ENCODE measurements at places on chromosomes 3 and 15.

- no peak for DNase-seq
These were observed 39.5 kb upstream of the GOLGA6B start for GRCh38 chr15:72614810-72615532.

DNA sequence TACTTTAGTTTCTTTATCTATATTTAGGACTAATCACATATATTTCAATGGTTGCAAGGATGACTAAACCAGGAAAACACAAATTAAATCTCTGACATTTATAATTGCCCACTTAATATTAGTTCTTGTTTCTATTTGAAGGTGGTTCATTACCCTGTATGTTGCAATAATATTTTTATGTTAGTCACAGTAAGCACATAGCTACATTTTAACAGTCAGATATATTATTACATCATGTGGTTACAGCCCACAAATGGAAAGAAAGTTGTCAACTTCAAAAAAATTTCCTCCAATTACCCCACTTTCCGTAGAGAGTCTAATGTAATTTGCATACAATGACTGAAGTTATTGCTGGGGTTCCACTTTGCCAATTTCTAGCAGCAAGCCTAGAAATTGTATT lies 114.6 kb downstream of the TUSC7 start:
- no peak for DNase-seq

DNA sequence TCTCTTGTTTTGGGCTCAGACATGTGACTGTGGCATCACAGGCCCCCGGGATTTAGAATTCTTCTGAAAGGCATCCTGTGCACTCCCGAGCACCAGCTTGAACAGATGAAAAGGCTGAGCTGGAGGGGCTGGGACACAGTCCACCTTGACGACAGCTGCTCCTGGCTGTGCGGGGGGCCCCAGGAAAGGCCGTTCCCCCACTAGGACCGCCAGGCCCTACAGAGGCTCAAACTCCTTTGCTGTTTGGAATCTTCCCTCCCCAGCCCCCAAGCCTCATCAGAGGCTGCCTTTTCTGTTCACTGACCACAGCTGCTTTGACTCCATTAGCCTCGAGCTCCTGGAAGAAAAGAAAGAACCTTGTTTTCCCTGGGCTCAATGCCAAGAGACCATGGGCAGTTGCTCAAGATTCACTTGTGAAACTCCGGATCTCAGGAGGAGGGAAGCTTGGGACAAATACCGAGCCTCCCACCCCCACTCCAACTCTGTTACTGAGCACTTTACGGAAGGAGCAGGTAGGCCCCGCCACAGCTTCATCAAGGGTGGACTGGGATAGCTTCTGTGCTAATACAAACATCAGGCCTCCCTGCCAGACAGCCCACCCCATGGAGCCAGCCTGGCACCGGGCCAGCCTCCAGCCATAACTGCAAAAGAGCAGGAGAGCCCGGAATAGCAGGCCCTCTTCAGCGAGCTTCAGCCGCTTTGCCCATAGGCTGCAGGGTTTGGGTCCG lies 15.7 kb downstream of the CIDEC start:
- DNase-seq, result peak; percentile 82

- no peak for DNase-seq
These were observed 33.6 kb downstream of the MOBP start for GRCh38 chr3:39501059-39501458.

DNA sequence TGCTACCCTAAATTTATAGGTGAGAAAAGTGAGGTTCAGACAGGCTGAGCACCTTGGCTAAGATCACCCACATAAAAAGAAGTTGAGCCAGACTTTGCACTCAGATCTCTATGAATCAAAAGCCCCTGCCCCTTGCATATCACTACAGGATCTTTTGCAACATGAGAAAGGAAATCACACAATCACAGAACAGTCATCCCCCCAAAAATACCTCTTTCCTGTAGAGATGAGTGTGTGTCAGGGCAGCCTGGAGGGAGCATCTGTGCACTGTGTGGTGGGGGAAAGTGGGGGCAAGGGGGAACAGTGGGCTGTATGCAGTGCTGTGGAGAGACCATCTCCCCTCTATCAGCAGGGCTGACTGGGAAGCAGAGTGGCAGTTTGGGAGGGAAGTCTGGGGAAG lies 46.6 kb downstream of the EPHB3 start:
- DNase-seq, result no peak

GRCh38 chr3:44416031-44417030 lies 61.1 kb downstream of the ZNF445 start:
- DNase-seq, result no peak

DNA sequence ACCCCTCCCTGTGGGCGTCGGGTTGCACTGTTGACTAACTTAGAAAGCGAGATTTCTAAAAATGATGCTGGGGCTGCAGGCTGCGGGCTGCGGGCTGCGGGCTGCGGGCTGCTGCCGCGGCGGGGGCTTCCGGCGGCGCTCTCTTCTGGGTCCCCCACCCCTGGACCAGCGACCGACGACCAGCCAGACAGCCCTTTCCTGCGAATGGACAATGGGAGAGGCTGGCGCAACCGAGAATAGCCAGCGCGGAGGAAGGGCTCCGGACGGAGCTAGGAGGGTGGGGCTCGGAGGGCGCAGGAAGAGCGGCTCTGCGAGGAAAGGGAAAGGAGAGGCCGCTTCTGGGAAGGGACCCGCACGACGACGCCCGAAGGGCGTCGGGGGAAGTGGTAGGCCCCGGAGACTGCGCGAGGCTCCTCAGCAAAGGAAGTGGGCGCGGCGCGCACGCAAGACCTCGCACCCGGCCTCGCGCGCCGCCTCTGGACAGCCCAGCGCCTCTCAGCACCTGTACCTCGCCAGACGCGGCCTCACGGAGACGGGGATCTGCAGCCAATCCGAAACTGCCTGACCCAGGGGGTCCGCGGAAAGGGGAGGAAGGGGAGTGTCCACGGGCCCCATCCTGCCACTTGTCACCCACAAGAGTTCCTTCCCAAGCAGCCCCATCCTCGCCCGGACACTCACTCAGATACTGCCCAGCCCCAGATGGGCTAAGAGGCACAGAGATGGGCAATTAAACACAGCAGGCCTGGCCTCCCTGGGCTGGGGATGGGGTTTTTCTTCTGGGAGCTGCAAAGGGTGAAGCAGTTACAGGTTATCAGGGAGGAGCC lies 70.7 kb downstream of the SLC12A8 start:
- DNase-seq, result peak; percentile 33

DNA sequence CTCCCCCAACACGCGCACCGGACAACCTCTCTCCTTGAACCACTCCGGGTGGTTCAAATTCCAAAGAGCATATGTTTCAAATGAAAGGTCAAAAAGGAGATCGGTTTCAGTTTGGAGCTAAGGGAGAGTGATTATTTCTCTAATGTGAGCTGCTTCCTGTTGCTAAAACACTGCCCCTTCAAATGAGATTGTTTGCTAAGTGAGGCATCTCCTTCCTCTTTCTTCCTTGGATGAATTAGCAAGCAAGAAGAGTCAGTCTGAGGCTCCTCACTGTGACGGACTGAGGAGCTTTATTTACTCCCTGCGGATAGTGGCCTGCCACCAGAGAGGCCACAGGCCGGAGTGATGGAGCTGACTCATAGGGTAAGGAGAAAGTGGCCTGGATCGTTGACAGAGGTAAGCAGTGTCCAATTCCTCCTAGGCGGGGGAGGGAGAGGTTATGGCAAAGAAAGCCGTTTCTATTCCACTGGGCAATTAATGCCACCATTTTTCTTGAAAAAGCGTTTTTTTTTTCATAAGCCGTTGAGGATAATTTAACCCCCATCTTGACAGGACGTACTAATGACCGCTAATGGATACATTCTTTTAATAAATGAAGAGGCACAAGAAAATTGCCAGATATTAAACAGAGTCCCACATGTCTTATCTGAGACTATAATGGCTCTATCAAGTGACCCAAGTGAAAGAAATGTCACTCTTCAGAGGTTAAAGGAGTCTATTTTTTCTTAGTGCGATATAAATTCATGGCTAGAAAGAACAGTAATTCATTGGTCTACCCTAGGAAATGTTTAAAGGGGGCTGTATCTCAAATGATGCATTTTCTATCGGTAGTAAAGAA lies 167.0 kb upstream of the ANKRD28 start:
- no peak for DNase-seq

- DNase-seq, result peak; percentile 13
These were observed 47.3 kb downstream of the EIF3J start for GRCh38 chr15:44584162-44584749.

DNA sequence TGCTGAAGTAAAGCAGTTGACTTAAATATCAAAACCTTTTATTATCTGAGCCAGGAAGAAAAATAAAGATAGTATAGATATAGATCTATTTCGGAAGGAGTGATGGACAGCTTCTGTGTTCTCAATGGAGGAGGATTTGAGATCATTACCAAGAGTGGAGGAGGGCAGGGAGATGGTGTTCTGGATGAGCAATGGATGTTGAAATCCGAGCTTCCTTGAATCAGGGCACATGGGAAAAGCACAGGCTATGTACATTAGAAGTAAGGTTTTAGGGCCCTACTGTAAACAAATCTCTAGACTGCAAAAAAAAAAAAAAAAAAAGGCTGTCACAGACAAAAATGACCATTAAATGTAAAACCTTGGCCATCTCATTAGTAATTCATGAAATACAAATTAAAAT lies 43.2 kb downstream of the GTPBP8 start:
- DNase-seq, result no peak

DNA sequence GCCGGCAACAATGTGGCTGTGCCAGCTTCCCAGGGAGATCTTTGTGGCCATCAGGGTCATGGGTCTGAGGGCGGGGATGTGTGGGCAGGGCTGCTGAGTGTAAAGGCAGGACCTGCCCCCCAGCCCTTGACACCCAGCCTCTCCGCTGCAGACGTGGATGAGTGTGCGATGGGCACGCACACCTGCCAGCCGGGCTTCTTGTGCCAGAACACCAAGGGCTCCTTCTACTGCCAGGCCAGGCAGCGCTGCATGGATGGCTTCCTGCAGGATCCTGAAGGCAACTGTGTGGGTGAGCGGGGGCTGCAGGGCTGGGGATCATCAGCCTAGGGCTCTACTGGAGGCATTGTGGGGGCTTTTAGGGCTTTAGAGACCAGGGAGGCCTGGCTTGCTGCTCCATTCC lies 78.8 kb downstream of the FBLN2 start:
- DNase-seq, result no peak

GRCh38 chr15:35992791-35993190 lies 446.8 kb upstream of the DPH6 start:
- no peak for DNase-seq

- DNase-seq, result no peak
These were observed 1161.4 kb downstream of the OTOL1 start for GRCh38 chr3:162658003-162658402.

DNA sequence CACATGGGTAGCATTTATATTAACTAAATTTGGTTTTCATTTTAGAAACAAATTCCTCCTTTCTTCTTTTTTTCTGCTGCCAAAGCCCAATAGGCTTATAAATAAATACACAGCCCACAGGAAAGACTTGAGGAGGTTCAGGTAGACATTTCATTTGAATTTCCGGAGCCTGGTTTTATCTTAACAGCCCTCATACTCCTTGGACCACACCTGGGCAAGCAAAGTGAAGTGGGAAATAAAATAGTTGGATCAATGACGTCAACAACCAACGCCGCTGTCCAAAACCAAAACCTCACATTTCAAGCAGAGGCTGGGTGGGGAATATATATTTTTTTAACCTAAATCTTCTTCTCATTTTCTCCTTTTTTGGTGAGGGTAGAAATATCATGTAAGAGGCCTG lies 53.2 kb downstream of the RFTN1 start:
- no peak for DNase-seq

DNA sequence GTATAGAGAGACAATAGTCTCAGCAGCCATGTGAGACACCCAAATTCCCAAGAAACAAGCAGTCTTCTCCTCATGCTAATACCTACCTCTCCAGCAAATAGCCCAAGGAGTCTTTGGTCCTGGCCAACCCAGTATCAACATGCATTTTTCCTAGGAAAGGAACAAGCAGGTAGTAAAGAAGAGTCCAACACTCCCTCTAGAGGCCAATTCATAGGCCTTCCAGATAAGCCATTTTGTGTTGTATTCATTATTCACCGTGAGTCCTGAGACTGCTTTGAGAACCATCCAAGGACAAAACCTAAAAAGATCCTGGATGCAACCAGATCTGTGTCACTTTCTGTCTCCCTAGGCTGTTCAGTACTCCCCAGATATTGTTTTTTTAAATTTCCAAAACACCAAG lies 63.6 kb upstream of the SNTN start:
- DNase-seq, result no peak

Measured in midbrain (tissue), 1 donor.